Suppressor macrophage (primary cell): ENCODE measurements at places on chromosomes 6 and 20.

DNA sequence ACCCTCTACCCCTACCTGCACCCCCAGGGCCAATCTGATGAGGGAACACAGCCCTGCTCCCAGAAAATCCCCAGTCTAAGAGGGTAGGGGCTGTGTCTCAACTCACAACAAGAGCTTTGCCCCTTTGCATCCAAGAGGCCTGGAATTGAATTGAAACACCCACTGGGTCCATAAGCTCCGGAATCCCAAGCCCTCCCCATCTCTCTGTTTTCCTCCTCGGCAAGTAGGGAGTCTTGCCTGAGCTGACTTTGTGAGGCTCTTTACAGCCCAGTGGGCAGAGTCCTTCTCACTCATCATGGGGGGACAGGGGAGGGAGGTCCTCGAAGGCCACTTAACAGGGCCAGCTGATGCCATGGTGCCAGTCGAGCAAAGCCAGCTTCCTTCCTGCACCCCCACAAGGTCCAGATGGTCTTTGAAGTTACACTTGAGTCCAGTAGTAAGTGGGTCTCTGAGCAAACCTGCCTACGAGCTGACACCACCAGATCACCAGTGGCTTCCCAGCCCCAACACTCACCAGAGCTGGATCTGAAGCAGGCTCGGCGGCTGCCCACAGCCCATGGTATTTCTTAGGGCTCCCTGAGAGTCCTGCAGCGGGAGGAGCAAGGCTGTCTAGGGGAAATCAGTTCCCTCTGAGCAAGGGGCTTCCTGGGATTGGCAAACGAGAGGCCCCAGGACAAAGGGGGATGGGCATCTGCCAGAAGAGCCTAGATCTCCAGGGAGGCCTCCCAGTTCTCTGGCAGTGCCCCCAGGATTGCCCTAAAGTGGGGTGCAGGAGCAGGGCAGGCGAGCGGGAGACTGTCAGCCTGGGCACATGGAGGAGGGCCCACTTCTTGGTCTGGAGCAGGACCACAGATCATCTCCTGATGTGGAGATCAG is 144.5 kb downstream of the VEGFA start:
- no peak for DNase-seq

- no peak for DNase-seq
Observed at GRCh38 chr20:60506061-60506460, 547.8 kb downstream of the CDH26 start.

DNA sequence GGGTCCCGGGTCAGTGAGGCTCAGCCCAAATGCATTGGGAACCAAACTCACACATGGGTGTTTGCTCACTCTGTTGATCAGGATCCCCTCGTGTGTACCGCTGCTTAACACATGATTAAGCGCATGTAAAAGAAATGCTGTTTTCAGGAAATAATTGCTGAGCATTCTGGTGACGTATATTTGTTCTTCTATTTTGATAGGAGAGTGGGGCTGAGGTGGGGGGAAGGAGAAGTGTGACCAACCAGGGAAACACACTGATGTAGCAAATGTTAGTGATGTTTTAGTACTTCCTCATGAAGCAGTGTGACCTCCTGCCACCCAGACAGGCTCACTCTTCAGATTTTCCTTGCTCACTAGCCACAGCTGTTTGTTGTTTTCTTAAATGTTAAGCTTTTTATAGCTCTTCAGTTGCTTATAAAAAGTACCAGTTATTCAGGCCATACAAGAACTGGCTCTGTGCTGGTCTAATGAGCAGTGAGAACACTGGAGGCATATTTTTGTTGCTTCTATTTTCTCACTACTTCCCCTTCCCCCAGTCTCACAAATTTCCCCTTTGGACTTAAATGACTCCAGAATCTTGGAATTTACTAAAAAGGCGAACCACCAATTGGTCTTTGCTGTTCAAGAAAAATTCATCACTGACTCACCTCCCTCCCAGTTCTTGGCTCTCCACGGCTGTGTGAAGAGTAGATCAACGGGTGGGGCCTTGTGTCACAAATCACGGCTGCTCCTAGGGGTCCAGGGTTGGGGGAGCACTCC is 79.2 kb upstream of the BACH2 start:
- peak; percentile 77 for DNase-seq

DNA sequence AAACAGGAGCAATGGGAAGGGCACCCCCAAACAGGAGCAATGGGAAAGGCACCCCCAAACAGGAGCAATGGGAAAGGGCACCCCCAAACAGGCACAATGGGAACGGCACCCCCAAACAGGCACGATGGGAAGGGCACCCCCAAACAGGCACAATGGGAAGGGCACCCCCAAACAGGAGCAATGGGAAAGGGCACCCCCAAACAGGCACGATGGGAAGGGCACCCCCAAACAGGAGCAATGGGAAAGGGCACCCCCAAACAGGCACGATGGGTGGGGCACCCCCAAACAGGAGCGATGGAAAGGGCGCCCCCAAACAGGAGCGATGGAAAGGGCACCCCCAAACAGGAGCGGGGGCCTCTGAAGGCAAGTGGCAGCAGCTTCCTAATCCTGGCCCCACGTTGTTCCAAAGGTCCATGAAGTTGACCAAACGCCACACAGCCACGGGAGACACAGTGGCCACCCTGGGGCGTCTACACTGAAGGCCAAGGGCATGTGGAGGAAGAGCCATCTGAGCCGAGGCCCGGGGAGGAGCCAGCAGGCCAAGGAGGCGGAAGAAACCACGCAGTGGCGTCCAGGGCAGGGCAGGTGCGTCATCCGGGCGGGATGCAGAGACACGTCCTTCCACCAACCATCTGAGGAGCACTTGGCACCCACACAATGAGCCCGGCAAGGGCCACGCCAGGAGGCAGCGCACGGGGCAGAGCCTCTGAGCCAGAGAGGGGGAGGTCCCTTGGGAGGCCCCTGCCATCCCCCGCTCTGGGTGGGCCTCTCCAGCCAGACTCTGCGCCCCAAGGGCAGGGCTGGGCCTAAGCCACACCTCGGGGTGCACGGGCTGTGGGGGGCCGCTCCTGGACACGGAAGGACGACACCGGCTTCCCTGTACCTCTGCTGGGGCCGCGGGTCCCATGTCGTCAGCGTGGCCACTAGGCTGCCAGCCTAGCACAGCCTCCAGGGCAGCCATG is 21.5 kb upstream of the NTSR1 start:
- DNase-seq: no peak

DNA sequence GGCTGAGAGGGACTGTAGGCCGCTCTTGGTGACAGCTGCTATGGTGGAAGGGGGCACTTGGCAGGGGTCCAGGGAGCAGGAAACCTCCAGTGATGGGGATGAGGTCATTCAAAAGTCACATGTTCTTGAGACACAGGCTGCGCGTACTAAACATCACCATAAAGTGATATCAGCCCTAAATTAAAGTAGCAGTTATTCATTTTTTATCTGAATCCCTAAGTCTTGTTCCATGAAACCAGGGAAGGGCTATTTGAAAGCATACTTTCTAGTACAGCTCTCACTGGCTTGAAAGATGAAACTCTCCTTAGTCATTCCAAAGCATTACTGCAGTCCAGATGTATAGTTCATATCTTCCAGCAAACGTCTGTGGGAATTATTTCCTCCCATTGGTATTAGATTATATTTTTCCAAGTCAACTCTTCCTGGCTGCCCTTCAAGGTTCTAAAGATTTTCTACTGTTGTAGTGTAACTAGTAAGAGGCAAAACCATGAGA is 373.1 kb downstream of the CD109 start:
- DNase-seq: no peak

DNA sequence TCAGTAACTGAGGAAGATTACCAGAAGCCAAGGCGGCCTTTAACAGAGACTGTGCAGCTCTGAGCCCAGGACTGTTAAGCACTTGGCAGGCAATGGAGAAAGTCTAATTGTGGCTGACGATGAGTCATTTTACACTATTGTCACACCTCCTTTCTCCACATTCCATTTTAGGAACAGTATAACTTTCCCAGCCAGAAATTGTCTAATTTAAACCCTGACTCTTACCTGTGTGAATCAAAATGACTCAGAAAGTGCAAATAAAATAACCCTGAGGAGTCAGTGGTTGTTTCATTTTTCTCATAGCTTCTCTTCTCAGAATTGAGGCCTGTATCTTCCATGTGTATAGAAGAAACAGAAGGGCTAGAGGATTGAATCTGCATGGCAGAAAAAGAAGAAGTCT is 40.0 kb upstream of the OPN5 start:
- DNase-seq: no peak

DNA sequence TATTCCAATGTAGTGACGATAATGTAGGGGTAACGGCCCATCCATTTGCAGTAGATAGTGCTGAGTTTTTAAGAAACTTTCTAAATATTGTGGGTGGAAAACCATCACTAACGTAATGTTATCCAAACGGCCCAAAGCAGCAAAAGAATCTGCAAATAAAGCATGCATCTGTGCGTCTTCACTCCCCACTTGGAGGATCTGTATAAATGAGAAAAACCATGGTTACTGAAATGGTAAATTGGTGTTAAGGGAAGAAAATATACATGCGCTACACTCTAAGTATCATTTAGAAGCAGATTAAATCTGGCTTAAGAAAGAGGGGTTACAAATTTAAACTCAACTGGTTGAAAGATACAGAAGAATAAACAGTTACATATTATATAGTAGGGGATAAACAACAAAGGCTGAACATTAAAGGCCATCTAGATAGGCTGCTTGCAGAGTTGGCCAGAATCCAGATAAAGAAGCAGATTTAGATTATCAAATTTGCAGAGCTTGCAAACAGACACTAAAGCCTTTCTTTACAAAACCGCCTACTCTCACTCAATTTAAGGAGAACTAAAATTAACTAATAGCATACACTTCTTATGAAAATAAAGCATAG is 93.3 kb downstream of the SESN1 start:
- DNase-seq: peak; percentile 21

- DNase-seq: no peak
Observed at GRCh38 chr20:62993856-62994494, 12.8 kb downstream of the BHLHE23 start.

DNA sequence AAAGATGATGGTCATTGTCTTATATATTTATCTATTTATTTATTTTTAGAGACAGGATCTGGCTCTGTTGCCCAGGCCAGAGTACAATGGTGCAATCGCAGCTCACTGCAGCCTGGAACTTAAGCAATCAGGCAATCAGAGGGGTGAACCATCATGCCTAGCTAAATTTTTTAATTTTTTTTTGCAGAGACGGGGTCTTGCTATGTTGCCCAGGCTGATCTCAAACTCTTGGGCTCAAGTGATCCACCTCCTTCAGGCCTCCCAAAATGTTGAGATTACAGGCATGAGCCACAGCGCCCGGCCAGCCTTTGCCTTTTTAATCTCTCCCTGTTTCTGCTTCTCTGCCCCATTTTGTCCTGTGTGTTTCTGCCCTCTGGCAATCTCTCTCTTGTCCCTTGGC is 102.2 kb downstream of the NCR2 start:
- no peak for DNase-seq

DNA sequence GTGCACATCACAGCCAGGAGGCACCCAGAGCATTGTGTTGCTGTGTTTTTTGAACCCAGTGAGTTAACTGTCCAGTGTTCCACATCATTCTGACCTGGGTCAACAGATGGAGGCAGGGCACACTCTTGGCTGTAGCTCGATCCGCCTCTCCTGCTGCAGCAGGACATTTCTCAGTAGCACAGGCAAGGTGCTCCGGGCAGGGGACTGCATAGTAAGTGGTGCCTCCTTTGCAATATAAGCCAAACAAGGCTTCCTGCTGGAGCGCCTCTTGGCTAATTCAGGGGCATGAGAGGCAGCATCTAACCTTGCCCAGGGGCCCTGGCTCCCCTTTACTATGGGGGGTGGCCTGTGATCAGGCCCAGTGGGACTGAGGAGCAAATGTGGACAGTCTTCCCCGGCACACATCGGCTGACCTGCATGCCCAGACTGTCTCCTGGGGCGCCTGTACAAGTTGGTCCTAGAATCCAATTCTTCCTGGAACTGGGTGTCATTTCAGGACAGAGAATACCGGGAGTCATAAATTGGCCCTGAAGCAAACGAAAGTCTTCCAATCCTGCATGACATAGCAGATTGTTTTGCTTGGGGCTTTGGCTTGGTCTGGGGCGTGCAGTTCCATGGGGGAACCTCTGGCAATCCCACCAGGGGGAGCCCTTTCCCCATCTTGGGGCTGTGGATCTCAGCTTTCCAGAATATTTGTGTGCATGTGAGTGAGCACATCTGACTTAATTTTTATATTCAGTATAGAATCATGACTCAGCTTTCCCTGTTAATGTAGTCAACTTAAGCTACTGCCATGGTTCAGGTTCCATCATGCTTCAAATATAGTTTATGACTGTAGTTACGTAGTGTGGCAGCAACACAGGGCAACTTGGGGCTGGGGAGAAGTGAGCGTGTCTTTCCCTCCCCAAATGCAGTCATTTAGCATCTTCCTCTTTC is 56.0 kb upstream of the DDR1 start:
- DNase-seq: peak; percentile 89

DNA sequence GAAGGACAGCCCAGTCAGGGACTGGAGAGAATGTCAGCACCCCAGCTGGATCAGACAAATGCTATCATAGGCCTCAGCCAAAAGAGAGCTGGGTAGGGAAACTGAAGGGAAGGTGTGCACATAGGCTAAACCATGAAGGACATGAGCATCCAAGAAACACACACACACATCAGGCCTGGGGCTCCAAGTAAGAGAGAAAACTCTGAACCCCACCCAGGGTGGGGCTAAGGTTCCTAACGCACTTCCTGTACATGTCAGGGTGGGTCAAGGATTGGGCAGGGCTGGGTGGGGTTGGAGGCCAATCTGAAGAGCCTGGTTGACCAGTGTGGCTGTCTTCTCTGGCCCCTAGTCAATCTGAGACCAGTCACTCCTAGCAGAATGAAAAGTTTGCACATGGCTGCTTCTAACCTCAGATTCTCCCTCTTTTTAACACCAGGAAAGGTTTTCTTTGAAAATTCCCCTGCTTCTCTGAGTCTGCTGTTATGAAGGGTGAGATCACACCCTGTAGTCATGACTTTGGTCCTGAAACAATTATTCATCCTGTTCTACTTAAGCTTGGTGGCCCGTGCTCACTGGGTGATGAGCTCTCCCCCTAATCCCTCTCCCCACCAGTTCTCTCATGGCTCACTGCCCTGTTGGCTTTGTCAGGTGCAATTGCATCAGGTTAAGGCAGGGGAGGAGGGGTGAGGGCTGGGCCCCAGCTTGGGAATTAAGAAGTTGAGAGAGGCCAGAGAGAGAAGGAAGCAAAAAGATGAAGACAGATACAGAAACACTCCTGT is 88.4 kb downstream of the MAFB start:
- no peak for DNase-seq
